ENCODE measurements at places on chromosomes 6 and 20.
A peak's percentile ranks its signal among the peaks of the same experiment; 100 is the strongest.

DNA sequence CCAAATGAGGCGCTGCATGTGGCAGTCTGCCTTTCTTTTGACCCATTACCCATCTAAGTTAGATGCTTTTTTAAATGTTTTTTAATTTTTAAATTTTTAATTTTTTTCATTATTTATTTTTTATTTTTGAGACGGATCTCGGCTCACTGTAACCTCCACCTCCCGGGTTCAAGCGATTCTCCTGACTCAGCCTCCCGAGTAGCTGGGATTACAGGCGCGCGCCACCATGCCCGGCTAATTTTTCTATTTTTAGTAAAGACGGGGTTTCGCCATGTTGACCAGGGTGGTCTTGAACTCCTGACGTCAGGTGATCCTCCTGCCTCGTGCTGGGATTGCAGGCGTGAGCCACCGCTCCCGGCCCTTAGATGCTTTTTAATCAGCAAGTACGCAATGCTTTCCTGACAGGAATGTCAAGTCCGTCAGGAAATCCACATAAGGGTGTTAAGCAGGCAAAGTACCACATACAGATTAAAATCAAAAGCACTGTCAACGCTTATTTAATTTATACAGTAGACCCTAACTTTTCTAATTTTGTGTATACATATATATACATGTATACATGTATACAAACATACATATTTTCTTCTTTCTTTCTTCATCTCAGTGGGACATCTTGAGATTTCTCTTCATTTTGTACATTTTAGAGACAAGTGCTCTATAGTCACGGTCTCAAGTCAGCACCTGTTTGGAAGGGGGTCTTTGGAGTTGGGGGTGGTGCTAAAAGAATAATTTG is 995 bp upstream of the GSTA4 start:
- no peak for DNase-seq

DNA sequence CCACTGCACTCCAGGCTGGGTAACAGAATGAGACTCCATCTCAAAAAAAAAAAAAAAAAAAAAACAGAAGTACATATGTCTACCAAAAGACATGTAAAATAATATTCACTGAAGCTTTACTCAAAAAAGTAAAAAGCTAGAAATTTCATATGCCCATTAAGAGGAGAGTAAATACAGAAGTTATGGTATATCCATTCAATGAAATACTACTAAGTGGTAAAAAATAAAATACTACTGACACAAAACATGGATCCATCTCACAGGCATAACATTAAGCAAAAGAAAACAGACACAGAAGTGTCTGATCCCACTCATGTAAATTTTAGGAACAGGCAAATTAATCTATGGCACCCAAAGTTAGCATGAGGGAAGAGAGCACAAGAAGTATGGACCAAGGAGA is 52.6 kb downstream of the TASP1 start:
- no peak for DNase-seq

GRCh38 chr6:66900133-66901083 is 1193.4 kb upstream of the EYS start:
- DNase-seq = no peak

DNA sequence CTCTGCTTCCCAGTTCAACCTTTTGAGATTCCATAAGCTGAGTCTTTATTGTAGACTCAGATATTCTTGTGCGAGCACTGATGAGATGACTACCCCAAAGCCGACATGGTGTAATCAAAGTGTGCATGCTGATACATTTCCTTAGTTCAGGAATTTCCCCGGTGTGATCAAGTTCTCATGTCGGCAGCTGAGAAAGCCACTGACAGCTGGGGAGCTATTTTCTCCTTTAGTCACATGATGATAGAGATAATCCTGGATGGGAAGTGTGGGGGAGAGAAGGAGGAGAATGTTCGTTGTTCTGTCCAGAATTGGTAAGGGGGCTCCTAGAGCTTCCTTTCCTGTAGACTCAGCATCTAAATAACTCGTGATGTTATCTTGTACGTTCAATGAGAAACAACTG is 7.7 kb upstream of the CAP2 start:
- no peak for DNase-seq

- peak; percentile 56 for DNase-seq
Measured at GRCh38 chr20:20411836-20412235, 43.9 kb downstream of the INSM1 start.

DNA sequence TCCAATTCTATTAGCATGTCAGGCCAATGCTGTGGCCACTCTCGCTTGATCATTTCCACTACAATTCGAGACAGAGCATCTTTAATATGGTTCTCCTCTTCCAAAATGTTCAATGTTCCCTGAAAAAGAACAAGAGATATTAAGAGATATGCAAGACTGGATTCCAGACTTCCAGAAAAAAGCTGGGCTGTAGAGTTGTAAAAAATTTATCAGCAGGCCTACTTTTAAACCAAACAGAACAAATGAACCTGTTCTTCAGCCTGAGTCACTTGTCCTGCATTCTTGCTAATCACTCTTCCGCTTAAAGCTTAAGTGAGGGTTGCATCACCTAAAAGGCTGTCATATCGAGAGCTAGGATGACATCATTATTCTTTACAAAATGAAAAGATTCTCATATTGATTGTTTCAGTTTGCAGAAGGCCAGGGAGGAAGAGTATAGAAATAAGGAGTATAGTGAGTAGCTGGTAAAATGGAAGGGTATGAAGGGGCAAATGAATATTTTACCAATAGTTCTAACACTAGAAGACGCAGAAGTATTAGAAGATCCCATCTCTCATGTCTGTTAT is 4.9 kb downstream of the XPO5 start:
- DNase-seq = no peak

DNA sequence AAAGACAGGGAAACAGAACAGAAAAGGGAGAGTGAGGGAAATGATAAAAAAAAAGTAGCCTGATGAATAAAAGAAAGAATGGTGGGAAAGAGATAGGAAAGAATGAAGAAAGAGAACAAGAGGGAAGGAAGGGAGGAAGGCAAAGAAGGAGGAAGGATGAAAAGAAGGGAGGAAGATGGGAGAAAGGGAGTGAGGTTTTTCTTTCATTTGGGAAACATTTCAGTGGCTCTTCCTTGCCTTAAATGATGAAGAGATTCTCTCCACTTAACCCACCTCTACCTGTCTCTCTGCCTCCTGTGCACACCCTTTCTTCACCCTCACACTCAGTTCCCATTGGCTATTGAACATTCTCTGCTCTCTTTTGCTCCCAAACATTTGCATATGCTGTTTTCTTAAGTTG is 222.1 kb upstream of the DEFB112 start:
- no peak for DNase-seq

DNA sequence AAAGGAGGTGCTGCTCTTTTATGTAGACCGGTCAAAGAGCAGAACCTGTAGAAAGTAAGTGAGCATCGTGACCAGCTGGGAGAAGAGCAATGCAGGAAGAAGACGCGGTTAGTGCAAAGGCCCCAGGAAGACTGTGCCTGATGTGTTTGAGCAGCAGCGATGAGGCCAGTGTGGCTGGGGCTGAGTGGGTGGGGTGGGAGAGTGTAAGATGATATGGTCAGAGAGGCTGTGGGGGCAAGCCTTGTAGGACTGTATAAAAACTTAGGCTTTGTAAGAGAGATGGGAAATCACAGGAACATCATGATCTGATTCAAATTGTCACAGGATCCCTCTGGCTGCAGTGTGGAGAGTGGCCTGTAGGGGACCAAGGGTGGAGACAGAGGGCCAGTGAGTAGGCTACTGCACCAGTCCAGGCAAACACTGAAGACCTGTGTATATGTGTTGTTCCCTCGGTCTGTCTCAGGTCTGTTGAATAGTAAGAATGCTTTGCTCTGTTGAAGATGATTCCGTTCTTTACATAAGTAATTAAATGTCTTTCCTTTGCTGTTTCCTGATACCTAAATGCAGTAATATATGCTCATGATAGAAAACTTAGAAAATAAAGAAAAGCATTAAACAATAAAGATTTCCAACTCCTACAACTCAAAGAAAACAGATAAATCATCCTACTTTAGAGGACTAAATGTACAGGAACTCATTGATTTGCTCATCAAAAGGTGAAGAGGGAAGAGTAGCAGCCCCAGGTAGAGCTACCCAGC is 23.6 kb upstream of the WFDC2 start:
- DNase-seq = no peak

DNA sequence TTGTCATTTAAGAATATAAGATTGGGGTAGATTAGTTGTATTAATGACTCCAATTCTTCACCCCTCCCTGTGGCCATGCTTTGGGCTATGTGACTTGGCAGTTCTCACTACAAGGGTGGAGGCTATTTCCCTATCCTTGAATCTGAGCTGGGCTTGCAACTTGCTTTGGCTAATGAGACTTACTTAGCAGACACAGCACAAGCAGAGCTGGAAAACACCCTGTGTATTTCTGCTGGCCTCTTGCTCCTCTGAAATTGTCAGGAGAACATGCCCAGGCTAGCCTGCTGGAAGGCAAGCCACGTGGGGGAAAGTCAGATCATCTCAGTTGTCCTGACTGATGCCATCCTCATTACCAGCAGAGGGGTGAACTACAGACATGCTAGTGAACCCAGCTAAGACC is 126.5 kb upstream of the HDGFL1 start:
- no peak for DNase-seq

DNA sequence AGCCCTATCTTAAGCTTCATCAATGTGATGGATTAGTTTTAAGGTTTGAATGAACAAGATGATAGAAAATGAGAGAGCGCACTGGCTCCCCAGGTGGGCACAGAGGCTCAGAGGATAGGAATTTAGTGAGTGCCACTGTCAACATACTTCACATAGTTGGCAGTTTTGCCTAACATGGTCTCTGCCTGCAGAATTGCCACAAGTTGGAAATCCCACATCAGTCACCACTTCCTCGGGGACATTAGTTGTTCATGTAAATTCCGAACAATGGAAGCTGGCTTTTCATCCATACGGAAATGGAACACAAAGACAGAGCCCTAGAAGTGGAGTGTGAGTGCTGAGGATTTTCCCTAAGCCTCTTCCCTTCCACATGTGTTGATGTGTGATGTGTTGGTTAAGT is 123.9 kb upstream of the PHACTR1 start:
- DNase-seq = no peak

- no peak for DNase-seq
Measured at GRCh38 chr20:20553541-20553940, 158.9 kb downstream of the RALGAPA2 start.

DNA sequence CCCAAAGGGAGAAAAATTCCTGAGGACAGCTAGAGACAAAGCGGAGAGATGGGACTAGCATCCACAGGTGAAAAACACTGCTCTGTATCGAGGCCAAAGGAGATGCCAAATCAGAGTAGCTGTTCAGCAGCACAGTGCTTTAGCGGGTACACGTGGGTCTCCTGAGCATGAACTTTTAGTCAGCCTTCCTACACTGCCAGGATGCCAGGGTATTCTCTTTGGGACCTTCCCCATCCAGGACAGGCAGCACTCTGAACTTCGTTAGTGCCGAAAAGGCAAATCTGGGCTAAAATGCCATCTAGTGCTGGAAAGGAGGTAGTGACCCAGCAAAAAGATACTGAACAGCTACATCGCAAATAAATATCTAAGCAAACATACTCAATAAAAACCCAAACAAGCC is 64.9 kb downstream of the C6orf58 start:
- peak; percentile 33 for DNase-seq

DNA sequence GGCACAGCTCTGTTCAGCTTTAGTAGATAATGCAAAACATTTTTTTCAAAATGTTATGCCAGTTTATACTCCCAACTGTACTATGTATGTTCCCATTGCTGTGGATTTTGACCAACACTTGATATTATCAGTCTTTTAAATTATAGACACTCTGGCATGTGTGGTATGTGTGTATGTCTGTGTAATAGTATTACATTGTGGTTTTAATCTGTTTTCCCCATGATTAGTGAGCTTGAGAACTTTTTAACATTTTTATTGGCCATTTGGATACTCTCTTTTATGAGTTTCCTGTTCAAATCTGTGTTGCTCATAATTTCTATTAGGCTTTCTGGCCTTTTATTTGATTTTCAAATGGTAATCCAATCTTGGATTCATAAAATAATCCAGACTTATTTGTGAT is 69.2 kb upstream of the TXNDC5 start:
- no peak for DNase-seq

- peak; percentile 26 for DNase-seq
Measured at GRCh38 chr6:18327626-18328025, 59.5 kb upstream of the RNF144B start.

- no peak for DNase-seq
Measured at GRCh38 chr6:1624058-1624850, 14.5 kb downstream of the FOXC1 start.

GRCh38 chr6:44128020-44128917 is 915 bp downstream of the TMEM63B start:
- DNase-seq = no peak
